Activated naive CD8-positive, alpha-beta T cell treated with anti-CD3 and anti-CD28 coated beads, Interleukin-2, amount 50 U/mL, for 24 hours (primary cell): ENCODE measurements at places on chromosomes 7 and 10.

DNA sequence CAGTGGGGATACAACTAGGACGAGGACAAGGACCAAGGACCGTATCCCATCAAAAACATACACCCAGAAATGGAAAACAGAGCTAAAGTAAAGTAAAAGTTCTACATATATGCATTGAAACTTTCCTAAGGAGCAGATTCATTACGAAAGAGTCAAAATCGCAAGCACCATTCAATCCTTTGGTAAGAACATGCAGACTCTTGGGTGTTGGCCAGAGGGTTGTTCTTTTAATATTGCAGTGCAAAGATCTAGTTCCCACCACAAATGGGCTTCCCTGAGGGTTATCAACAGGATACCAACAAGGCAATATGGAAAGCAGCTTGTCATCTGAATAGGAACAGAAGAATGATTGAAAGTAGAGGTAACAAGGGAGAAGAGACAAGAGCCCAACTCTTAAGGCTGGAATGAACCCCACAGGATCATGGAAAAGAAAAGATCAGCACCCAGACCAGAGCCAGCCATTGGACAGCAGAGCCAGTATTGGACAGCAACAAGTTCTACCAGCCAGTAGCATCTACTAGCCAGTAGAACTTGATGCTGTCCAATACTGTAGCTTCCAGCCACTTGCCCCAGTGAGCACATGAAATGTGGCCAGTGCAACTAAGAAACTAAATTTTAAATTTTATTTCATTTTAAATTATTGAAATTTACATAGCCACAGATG lies 66.0 kb downstream of the OSBPL3 start:
- peaks cover 42% of the 10 kb centered on the region for H3K36me3 ChIP-seq
- peak overlapping the region; percentile 8 for H3K4me3 ChIP-seq
- H3K27ac ChIP-seq = peak overlapping the region; percentile 86
- DNase-seq = no peak

- H3K4me1 ChIP-seq = no peaks in the 10 kb centered on the region
- no peaks in the 10 kb centered on the region for H3K27me3 ChIP-seq
- no peak overlapping the region for H3K27ac ChIP-seq
- no peak for DNase-seq
- H3K4me3 ChIP-seq = no peak overlapping the region
These were observed 1284.1 kb upstream of the AUTS2 start for GRCh38 chr7:68314208-68314607.

- no peak overlapping the region for H3K27ac ChIP-seq
- H3K4me1 ChIP-seq = no peaks in the 10 kb centered on the region
- no peaks in the 10 kb centered on the region for H3K36me3 ChIP-seq
- H3K27me3 ChIP-seq = peaks cover 6% of the 10 kb centered on the region
These were observed 76.4 kb downstream of the RELN start for GRCh38 chr7:103912891-103913605.

- H3K36me3 ChIP-seq = no peaks in the 10 kb centered on the region
- no peak overlapping the region for H3K4me3 ChIP-seq
- no peak for DNase-seq
- H3K27me3 ChIP-seq = no peaks in the 10 kb centered on the region
- H3K4me1 ChIP-seq = peaks cover 3% of the 10 kb centered on the region
These were observed 149.2 kb downstream of the TRIL start for GRCh38 chr7:28808796-28809533.

DNA sequence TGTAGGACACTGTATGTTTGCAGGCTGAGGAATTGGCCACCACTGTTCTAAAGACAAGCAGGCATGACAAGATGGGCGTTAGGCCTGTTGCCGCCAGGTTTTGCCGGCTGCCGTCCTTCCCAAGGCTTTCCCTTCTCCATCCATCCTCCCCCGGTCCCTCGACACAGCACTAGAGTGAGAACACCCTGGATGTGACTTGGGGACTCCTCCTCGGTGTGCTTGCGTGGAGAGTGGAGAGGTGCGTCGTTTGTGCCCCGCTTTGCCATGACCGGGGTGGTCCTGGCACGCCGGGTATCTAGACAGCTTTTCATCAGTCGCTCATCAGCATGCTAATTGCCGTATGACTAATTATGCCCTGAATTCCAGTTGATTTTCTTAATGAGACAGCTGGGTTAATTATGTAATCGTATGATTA lies 206.6 kb upstream of the SH2B2 start:
- H3K36me3 ChIP-seq = peaks cover 28% of the 10 kb centered on the region
- no peaks in the 10 kb centered on the region for H3K4me1 ChIP-seq
- no peak overlapping the region for H3K27ac ChIP-seq
- H3K27me3 ChIP-seq = no peaks in the 10 kb centered on the region
- H3K4me3 ChIP-seq = no peak overlapping the region

DNA sequence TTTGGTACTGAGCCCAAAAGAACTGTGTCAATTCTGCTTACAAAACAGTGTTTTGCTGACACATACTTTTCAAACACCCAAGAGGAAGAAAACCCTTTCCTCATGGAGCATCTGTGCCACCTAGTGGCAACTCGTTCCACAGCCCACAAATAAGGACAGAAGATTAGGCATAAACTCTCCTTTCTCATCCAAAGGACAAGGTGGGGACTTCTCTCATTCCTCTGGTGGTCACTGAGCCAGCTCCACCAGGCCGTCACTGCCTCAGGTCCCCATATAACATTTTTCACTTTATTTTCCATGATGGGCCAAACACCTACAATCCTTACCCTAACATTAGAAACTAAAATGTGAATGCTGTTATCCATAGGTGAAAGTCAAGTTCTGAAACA lies 76.9 kb downstream of the RNF216 start:
- DNase-seq = peak; percentile 70
- peaks cover 80% of the 10 kb centered on the region for H3K4me1 ChIP-seq
- no peaks in the 10 kb centered on the region for H3K27me3 ChIP-seq
- peaks cover 47% of the 10 kb centered on the region for H3K36me3 ChIP-seq
- no peak overlapping the region for H3K27ac ChIP-seq
- H3K4me3 ChIP-seq = no peak overlapping the region

GRCh38 chr7:98868450-98868849 lies 1.4 kb downstream of the TMEM130 start:
- no peak overlapping the region for H3K4me3 ChIP-seq
- peaks cover 25% of the 10 kb centered on the region for H3K27me3 ChIP-seq
- DNase-seq = no peak
- no peaks in the 10 kb centered on the region for H3K36me3 ChIP-seq
- H3K27ac ChIP-seq = no peak overlapping the region

- H3K27ac ChIP-seq = peak overlapping the region; percentile 85
- peaks cover 97% of the 10 kb centered on the region for H3K4me1 ChIP-seq
- H3K36me3 ChIP-seq = peaks cover 94% of the 10 kb centered on the region
- DNase-seq = no peak
- peak overlapping the region; percentile 25 for H3K4me3 ChIP-seq
- no peaks in the 10 kb centered on the region for H3K27me3 ChIP-seq
These were observed 24.0 kb downstream of the IL2RA start for GRCh38 chr10:6038071-6038631.

GRCh38 chr7:28608731-28609130 lies 196.4 kb downstream of the CREB5 start:
- no peaks in the 10 kb centered on the region for H3K4me1 ChIP-seq
- no peak overlapping the region for H3K4me3 ChIP-seq
- no peaks in the 10 kb centered on the region for H3K36me3 ChIP-seq
- H3K27me3 ChIP-seq = peaks cover 4% of the 10 kb centered on the region
- DNase-seq = no peak
- no peak overlapping the region for H3K27ac ChIP-seq

DNA sequence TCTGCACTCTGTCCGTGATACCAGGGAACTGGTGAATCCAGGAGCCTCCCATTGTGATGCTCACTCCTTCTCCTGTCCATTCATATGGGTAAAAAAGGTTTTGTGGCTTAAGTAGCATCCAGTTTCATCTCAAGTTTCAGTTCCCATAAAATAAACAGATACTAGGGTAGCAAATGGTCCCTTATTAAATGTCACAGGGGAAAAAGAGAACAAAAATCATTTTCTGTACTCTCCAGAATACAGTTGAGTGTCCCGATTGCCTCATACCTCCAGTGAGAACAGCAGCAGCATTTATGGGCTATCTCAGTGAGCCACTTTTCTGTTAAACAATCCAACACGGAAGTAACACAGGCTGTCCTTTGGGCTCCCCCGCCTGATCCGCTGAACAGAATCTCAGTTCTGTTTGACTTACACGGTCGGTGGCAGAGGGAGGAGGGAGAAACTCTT lies 179.6 kb downstream of the CELF2 start:
- H3K4me1 ChIP-seq = peaks cover 97% of the 10 kb centered on the region
- no peaks in the 10 kb centered on the region for H3K27me3 ChIP-seq
- peak overlapping the region; percentile 90 for H3K27ac ChIP-seq
- peak overlapping the region; percentile 51 for H3K4me3 ChIP-seq
- H3K36me3 ChIP-seq = peaks cover 87% of the 10 kb centered on the region

GRCh38 chr10:30857803-30858202 lies 173.9 kb downstream of the ZNF438 start:
- H3K4me1 ChIP-seq = no peaks in the 10 kb centered on the region
- H3K36me3 ChIP-seq = no peaks in the 10 kb centered on the region
- no peaks in the 10 kb centered on the region for H3K27me3 ChIP-seq
- no peak overlapping the region for H3K4me3 ChIP-seq
- DNase-seq = no peak

GRCh38 chr7:139183878-139184338 lies 47.1 kb upstream of the UBN2 start:
- no peak for DNase-seq
- H3K27ac ChIP-seq = no peak overlapping the region
- no peaks in the 10 kb centered on the region for H3K4me1 ChIP-seq
- H3K27me3 ChIP-seq = no peaks in the 10 kb centered on the region
- H3K36me3 ChIP-seq = peaks cover 24% of the 10 kb centered on the region

DNA sequence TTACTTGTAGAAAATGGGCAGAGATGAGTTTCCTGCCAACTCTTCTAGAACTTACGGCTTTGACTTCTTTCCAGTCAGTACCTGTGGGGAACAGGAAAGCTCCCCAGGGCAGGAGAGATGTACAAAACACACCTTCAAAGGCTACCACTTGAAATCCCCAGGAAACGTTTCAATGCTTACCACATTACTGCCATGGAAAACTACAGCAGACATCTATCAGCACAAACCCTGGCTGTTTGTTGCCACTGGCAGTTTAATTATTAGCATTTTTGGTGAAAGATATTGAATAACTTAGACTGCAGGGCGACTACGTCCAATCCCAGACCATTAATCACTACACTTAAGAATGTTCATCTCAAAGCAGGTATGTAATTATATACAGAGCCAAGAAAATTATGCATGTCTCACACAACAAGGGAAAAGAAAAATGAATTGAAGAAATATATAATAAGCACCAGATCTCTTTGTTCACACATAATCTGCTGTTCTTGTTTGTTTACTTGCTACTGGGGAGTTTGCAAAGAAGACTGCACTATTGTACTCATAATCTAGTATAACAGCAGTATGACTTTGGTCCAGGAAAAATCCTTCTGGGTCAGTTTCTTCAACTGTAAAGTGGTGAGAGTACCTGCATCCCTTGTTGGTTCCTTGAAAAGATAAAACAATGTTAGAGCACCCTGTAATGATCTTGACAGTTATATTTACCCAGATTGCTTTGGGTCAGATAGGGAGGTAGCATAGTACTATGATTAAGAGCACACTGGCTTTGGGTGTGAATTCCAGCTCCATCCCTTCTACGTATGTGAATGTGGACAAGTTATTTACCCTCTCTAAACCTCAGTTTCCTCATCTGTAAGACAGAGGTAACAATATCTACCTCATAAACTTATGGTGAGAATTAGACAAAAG lies 138.3 kb downstream of the DOCK4 start:
- no peaks in the 10 kb centered on the region for H3K4me1 ChIP-seq
- H3K27ac ChIP-seq = no peak overlapping the region
- no peak for DNase-seq
- peaks cover 2% of the 10 kb centered on the region for H3K27me3 ChIP-seq

GRCh38 chr10:70680899-70681730 lies 8.8 kb downstream of the ADAMTS14 start:
- H3K4me1 ChIP-seq = peaks cover 27% of the 10 kb centered on the region
- H3K4me3 ChIP-seq = no peak overlapping the region
- DNase-seq = no peak
- H3K27me3 ChIP-seq = no peaks in the 10 kb centered on the region

GRCh38 chr10:30062582-30062981 lies 3.2 kb upstream of the JCAD start:
- no peak overlapping the region for H3K27ac ChIP-seq
- no peak overlapping the region for H3K4me3 ChIP-seq
- peaks cover 48% of the 10 kb centered on the region for H3K27me3 ChIP-seq

GRCh38 chr7:107353701-107354100 lies 116.2 kb upstream of the GPR22 start:
- no peaks in the 10 kb centered on the region for H3K27me3 ChIP-seq
- no peak for DNase-seq
- no peaks in the 10 kb centered on the region for H3K4me1 ChIP-seq
- no peak overlapping the region for H3K4me3 ChIP-seq
- H3K36me3 ChIP-seq = peaks cover 15% of the 10 kb centered on the region
- no peak overlapping the region for H3K27ac ChIP-seq

- H3K27me3 ChIP-seq = no peaks in the 10 kb centered on the region
- no peak overlapping the region for H3K4me3 ChIP-seq
- no peaks in the 10 kb centered on the region for H3K4me1 ChIP-seq
- no peaks in the 10 kb centered on the region for H3K36me3 ChIP-seq
- DNase-seq = no peak
- H3K27ac ChIP-seq = no peak overlapping the region
These were observed 401.2 kb upstream of the NRG3 start for GRCh38 chr10:81473755-81474154.

DNA sequence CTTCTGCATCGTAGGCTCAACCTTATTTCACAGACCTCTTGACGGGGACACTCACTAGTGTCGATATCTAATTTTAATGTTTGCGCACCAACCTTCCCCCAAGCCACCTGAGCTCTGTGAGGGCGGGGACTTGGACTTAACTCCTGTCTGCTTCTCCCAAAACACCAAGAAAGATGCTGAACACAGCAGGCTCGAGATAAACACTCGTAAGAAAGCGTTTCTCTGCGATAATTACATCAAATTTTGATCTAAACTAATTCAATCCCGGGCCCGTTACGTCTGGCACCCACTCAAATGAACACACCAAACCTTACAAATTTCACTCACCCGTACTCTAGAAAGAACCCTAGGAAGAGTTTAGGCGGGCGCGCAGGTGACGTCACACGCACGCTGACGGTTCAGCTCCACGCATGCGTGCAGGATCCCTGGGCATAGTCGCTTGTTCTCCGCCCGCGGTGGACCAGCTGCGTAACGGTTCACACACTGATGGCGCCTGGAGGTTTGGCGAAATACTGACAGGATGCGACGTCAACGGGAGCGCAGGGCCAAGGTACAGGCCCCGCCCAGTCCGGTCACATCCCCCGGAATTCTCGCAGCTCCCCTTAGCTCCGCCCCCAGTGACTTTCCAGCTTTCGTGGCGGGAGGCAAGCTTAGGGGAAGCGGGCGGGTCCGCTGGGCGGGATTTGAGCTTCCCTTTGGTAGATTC lies at the start of gene POT1:
TSS of gene POT1 (minus strand) at position 359 of the 706 bp plus-strand sequence. CDS start 32,652 bp downstream, outside the sequence.
- H3K4me1 ChIP-seq = peaks cover 42% of the 10 kb centered on the region
- no peaks in the 10 kb centered on the region for H3K27me3 ChIP-seq
- peaks cover 17% of the 10 kb centered on the region for H3K36me3 ChIP-seq
- peak within 1 kb of the TSS; percentile 96 for H3K4me3 ChIP-seq
- DNase-seq = peak; percentile 97
